Ureter (tissue), 1 donor: ENCODE measurements at places on chromosomes 1 and 21. TPM values are rescaled to one million over a fixed set of nuclear protein-coding genes. Genes with fewer than 3 reads are reported as not detected.

DNA sequence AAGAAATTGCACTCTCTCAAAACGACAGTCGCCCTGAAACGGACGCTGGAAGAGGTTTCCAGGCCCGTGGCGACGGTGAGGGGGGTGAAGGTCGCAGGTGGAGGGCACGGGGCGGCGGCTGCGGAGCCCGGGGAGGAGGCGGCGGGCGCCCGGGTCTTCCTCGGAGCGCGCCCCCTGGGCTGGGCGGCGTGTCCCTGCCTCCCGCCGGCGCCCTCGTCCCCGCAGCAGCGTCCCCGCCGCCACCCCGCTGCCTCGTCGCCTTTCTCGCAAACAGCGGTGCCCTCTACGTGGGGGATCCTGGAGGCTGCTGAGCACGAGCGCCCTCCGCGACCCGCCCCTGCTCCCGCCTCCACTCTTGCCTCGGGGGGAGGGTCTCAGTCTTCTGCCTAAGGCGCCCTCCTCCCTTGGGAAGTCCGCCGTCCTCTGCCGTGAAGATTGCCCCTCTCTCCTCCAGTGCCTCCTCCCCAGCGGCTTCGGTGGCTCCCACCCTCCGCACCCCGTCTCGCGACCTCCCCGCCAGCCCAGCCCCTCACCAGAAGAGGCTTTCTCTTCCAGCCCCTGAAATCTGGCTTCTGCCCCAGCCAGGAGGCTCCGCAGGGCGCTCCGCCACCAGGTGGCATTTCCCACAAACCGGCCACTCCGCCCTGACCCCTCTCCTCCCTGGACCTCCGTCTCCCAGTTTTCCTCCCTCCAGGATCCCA is 227.4 kb downstream of the SDCCAG8 start:
- no peak for DNase-seq

The CA6 gene
- not detected for total RNA-seq

DNA sequence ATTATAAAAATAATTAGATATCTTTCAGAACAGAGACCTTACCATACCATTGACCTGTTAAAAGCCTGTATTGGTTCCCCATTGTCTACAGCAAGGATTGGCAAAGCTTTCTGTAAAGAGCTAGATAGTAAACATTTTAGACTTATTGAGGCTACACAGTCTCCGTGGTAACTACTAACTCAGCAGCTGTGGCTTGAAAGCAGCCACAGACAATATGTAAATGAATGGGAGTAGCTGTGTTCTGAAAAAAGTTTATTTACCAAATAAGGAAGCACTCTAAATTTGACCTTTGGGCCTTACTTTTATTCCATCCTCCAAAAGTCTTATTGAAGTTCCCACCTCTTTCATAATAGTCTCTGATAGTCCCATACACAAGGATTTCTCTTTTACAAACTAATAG is 39.7 kb downstream of the NUP210L start:
- DNase-seq: no peak

GRCh38 chr1:175683491-175684298 is 59.7 kb downstream of the TNR start:
- no peak for DNase-seq

DNA sequence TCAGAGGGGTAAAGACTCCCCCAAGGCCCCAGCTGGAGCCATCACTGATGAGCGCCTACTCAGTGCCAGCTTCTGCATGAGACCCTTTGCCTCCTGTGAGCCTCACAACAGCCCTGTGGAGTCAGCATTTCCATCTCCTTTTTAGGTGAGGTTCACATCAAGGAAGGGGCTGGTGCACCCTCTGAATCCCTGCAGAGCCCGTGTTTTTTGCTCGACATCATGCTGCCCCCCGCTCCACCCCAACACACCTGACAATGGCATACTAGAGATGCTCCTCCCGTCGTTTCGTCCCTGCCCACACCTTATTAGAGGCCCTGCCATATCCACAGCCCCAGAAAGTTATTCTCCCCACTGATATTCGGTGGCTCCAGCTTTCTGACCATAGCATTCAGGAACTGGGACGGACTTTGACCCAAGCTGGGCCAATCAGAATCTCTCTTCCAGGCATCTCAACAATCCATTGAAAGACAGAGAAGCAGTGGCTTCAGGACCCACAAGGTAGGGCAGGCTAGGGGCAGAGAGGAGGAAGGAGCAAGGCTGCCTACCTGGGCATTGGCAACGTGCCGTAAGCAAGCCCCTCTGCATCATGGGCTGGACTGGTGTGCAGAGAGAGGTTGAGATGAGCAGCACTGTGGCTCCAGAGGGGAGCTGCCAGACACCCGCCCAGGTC is 32.7 kb downstream of the EPHA10 start:
- DNase-seq: no peak

DNA sequence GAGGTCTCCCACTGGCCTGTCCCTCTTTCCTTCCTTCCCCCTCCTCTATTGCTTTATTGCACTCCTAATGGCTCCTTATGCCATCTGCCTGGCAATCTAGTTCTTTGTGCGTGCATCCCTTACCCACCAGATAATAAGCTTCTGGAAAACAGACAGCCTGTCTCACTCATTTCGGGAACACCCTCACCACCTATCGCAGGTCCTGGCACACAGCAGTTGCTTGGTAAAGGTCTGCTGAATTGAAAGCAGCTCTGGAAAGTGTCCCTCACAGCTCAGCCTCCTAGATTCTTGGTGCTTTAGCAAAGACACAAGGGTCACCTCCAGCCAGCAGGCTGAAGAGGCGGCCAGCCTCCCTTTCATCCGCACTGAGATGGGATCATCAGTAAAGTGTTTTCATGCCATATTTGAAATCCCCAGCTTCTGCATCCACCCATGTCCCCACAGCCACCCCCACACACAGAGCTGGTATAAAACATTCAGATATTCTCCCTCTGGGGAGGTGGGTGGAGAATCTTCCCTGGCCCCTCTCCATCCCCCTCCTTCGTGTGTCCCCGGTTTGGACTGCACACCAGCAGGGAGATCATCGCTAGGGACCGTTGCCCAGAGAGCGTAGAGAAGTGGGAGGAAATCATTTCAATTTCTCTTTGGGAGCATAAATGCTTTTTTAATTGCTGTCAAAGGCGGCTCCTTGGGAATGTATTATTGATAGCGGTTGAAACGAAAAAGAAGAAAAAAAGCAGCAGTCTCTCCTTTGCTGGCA is 29.1 kb upstream of the ATP2B4 start:
- DNase-seq: no peak
